ENCODE measurements at places on chromosomes 3 and 15. TPM values are rescaled to one million over a fixed set of nuclear protein-coding genes. Genes with fewer than 3 reads are reported as not detected.

Gene OXNAD1
- 12.3 TPM for total RNA-seq

Gene LIPH
- total RNA-seq, result 0.18 TPM

Gene FGF7
- 5.7 TPM for total RNA-seq

Gene SPTBN5
- total RNA-seq, result 2.7 TPM

DNA sequence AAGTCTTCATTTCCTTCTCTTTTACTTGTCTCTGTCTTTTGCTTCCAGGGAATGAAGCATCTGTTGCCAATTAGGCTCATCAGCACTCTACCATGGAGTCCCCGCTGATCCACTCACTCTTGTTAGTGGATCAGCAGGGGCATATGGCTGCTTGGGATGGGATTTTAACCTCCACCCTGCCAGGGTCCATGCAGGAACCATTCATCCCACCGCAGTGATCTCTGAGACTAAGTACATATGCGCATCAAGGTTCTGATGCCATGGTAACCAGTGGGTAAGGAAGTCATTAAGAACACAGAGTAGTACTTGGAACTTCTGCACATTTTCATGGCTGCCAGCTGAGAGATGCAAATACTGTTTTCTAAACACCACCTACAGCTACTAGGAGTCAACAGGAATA, 374.0 kb upstream of the ALCAM start:
- no peak for DNase-seq

DNA sequence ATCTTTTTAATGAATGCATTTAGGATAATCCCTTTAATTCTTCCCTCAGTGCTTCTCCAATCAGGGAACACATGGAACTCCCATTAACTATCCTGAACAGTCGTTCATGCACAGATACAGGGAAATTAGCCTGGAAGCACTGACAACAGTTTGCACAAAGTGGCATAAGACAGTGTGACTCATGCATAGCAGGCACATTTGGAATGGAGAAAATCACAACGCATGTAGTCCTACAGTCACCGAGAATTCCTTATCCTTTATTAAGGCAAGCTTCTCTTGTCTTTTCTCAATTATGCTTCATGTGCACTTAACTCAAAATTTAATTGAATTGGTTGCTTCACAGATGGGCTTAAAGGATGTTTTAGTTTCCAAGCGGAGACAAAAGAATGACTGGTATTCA, 155.0 kb upstream of the CRBN start:
- DNase-seq, result no peak

DNA sequence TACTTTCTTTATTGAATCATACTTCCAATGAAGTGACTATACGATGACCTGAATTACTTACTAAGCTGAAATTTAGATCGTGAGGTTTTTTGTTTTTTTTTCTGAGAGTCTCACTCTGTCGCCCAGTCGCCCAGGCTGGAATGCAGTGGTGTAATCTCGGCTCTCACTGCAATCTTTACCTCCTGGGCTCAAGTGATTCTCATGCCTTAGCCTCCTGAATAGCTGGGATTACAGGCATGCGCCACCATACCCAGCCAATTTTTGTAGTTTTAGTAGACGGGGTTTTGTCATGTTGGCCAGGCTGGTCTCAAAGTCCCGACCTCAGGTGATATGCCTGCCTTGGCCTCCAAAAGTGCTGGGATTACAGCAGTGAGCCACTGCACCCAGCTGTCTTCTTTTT, 28.7 kb downstream of the SPPL2A start:
- DNase-seq, result no peak
